ENCODE measurements at places on chromosomes 4 and X.

DNA sequence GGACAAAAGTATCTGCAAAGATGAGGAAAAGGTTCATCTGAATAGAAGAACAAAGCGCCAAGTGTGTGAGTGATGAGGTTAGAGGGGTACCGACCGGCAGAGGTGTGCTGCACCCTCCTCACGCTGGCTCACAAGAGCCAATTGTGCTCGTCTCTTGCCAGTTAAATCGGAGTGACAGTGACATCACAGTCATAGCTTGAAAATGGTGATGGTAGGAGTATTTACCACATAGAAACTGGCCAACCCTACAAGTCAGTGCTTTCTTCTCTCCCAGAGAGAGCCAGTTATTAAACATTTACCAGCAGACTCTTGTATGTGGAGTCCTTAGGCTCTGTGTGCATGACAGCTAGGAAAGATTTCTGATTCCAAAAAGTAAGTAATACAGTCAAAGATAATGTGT lies 32.4 kb downstream of the CLDN22 start:
- DNase-seq: no peak

- DNase-seq: no peak
Measured at GRCh38 chr4:170234800-170235199, 145.0 kb upstream of the AADAT start.

- DNase-seq: no peak
Measured at GRCh38 chr4:128661479-128661878, 148.0 kb upstream of the JADE1 start.

DNA sequence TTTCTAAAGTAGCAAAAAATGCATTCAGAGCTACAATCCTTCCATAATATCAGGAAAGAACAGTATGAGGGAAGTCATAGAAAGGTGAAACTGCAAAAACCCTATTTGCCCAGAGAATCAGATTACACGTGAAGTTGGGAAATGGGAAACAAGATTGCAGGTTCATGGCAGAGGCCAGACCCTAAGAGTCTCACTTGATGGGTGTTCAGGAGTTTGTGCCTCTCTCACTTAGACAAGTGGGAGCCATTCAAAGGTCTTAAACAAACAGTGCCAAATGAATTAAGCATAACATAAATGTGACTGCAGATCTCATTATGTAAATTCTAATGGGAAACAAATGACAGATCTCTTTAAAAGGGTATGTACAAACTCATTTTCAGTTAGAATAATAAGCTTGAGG lies 91.6 kb downstream of the ARAP2 start:
- DNase-seq: no peak

- no peak for DNase-seq
Measured at GRCh38 chr4:150583287-150584110, 1.5 kb downstream of the MAB21L2 start.

GRCh38 chr4:29311247-29311646 lies 1408.9 kb upstream of the PCDH7 start:
- no peak for DNase-seq

GRCh38 chr4:172813359-172813923 lies 355.2 kb upstream of the GALNT7 start:
- no peak for DNase-seq

DNA sequence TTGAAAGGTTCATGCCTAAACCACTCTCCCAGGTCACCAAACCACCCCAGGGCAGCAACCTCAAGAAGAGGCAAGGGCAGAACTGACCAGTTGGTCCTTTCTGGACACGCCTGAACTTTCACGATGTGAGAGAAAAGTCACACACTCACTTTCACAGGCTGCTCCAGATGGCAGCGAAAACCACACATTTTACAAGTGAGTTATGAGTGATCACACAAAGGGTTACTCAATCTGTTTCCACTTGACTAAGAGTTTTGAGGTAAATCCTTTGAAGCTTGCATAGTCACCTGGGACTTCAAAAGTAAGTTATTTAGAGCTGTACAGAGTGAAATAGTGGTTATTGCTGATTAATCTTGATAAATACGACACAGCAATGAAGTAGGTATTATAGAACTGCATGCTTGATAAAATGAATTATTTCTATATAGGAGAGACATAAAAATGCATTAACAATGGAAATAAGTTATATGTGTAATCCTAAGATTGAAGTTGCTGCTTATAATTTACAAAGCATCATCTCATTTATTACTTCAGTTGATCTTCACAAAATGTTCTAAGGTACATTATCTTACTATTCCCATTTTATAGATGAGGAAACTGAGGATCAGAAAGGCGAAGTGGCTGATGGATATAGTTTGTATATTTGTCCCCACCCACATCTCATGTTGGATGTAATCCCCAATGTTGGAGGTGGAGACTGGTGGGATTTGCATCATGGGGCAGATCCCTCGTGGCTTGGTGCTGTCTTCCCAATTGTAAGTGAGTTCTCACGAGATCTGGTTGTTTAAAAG lies 103.0 kb upstream of the KLF3 start:
- no peak for DNase-seq

- DNase-seq: no peak
Measured at GRCh38 chr4:166091146-166091545, 218.1 kb downstream of the TLL1 start.

GRCh38 chr4:102825261-102826091 lies 1.9 kb downstream of the UBE2D3 start:
- peak; percentile 79 for DNase-seq

DNA sequence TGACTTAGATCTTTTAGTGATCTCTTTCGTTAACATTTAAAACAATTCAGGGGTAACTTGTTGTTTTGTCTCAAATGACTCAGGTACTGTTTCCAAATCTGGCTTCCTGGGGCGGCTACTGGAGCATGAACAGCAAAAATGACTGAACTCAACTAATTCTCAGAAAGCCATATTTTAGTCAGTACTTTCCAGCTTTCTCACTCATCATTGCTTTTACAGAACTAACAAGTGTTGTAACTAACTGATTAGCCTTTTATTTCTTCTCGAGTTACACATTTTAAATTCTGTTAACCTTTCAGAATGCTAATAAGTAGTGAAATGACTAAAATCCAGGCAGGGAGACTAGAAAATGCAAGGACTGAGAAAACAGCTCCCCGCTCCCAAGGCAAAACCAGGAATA lies 55.3 kb downstream of the JADE3 start:
- DNase-seq: no peak

DNA sequence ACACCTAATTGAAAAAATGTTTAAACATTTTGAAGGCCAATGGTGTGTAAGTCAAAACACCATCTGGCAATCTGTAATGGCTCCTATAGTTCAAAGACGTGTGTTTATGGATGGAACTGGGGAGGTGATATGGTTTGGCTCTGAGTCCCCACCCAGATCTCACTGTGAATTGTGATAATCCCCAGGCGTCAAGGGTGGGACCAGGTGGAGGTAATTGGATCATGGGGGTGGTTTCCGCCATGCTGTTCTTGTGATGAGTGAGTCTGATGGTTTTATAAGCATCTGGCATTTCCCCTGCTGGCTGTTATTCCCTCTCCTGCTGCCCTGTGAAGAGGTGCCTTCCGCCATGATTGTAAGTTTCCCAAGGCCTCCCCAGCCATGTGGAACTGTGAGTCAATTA lies 52.2 kb downstream of the ADRA2C start:
- DNase-seq: no peak

DNA sequence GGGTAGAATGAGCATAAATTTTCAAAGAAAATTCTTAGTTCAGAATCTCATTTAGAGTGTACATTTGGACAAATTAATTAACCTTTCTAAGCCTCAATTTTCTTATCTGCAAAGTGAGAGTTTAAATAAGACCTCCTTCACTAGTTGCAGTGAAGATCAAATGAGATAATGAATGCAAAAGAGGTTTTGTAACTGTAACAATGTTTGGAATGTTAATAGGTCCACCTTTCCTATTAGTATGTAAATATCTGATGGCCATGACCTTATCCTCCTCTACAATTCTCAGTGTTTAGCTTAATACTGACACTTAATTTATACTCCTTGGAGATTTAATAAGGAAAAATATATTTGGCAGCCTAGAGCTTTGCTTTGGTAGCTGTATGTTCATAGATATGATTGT lies 138.8 kb downstream of the GABRG1 start:
- DNase-seq: no peak

DNA sequence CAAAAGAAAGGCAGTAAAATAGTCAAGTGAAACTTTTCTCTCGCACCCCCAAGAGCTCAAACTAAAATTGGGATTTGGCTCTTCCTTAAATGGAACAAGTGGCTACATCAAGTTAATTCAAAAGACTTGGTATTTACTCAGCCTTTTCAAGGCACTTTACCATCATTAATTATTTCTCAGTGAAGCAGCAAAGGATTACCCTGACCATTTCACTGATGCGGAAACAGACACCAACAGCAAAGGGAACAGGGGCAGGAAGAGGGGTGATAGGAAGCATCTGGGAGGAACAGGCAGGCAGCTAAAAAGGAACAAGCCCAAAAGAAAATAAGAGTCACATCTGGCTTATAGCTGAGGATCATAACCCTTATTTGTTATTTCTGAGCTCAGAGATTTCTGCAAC lies 2.7 kb downstream of the SCML2 start:
- DNase-seq: no peak

DNA sequence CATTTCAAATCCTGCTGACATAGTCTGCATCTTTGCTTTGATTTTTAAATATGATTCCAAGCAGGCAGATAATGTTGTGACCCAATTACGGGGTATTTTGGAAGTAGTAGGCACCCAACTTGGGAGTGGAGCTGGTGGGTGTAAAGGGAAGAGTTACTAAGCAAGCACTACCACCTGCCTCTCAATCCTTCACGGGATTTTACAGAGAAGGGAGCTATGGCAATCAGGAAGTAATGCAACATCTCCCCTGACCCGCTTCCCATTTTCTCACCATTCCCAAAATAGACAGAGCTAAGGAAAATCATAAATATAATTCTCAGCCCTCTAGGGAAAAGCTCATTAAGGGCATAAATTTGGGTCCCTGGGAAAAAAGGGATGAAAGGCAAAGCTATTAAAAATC lies 9.2 kb downstream of the APBB2 start:
- DNase-seq: no peak

- no peak for DNase-seq
Measured at GRCh38 chr4:36310216-36310615, 28.8 kb downstream of the DTHD1 start.

DNA sequence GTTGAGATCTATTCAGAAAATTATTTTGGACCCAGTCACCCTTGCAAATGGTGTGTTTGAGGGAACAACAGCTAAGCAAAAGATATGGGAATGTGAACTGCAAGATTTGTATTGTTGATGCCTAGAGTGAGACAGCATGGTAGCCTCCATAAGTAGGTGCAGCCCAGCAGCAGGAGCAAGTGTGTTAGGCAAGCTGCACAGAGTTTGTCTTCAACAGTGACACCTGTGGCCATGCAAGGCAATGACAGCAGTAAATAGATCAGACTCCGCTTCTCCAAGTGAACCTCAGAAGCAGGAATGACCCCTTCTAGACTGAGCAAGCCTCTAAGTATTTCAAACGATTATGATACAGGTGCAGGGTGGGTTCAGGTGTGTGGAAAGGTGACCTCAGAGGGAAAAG lies 133.4 kb upstream of the MSX1 start:
- no peak for DNase-seq

DNA sequence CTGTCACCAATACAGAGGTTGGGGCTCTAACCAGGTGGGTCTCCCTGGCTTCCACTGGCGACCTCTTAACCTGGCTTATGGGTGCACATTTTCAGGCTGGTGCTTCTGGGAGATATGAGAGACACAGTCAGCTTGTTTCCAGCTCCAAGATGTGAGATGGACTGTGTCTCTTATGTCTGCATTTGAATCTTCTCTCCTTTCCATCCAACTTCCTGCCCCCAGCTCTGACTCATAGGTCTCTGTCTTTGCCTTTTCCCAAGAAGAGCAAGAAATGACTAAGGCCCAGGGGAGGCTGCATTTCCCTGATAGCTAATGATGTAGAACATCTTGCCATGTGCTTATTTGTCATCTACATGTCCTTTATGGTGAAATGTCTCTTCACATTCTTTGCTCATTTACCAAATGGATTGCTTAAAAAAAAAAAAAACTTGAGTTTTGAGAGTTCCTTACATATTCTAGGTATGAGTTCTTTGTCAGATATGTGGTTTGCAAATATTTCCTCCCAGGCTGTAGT lies 3.2 kb upstream of the UXT start:
- DNase-seq: no peak

DNA sequence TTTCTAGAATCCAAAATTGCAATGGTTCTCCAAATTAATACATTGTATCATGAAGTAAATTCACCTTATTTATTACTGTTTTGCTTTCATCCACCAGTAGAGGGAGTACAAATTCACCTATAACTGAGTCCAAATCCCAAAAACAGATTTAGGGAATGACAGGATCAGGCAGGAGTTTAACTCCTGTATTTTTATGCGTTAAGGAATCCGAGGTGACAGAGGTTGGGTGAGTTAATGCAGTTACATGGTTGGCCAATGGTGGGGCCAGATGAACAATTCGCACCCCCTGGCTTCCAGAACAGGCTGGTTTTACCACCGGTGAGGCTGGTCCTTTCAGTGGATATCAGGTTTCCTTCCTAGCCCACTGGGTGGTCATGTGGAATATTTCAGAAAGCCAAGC lies 82.4 kb downstream of the MTNR1A start:
- no peak for DNase-seq

Data from KG1 (cell line).